ENCODE measurements at places on chromosomes 12 and 14.

DNA sequence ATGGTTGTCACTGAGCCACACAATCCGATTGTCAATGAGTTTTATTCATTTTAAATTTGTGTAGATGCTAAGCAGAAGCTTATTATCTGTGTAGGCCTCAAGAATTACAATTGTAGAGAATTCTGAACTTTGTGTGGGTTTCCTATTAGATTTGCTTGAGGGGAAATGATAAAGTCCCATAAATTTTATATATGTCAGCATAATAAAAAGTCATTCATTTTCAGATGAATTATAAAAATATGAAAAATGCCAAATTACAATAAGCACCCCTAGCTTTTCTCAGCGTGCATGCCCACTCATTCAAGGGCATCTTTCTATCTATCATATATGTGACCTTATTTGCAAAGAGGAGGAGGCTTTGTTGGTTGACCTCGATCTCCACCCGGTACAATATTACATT is 1041.1 kb upstream of the FOXG1 start:
- no peaks in the 10 kb centered on the region for H3K36me3 ChIP-seq
- no peaks in the 10 kb centered on the region for H3K27me3 ChIP-seq
- DNase-seq, result no peak

DNA sequence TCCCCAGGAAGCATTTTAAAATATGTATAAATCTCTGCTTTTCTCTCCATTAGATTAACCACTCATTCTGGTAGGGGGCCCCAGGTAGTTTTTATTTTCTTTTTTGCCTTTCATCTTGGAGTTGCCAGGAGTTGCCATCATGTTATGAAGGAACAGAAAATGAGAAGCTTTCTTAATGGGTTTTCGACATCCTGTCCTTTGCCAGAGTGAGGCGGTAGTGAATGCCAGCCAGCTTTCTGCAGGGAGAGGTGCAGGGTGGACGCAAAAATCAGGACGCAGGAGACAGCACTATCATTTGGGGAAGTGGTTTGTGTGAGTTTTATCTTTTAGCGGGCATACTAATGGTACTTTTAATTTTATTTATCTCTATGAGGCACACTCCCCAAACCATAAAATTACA is 1.7 kb downstream of the RASSF8 start:
- no peak overlapping the region for H3K27ac ChIP-seq
- DNase-seq, result no peak
- peak overlapping the region; percentile 37 for H3K4me3 ChIP-seq
- peaks cover 66% of the 10 kb centered on the region for H3K27me3 ChIP-seq
- peaks cover 13% of the 10 kb centered on the region for H3K4me1 ChIP-seq

GRCh38 chr12:29164477-29165393 is 15.7 kb downstream of the FAR2 start:
- peak overlapping the region; percentile 19 for H3K27ac ChIP-seq
- no peak overlapping the region for H3K4me3 ChIP-seq
- H3K27me3 ChIP-seq, result peaks cover 5% of the 10 kb centered on the region
- no peak for DNase-seq
- H3K36me3 ChIP-seq, result peaks cover 3% of the 10 kb centered on the region

GRCh38 chr12:80317899-80318298 is 126.1 kb upstream of the PTPRQ start:
- H3K4me3 ChIP-seq, result no peak overlapping the region
- H3K27me3 ChIP-seq, result no peaks in the 10 kb centered on the region
- no peak for DNase-seq
- H3K36me3 ChIP-seq, result no peaks in the 10 kb centered on the region

GRCh38 chr14:54766276-54767138 is 136.1 kb downstream of the GCH1 start:
- H3K27me3 ChIP-seq, result peaks cover 18% of the 10 kb centered on the region
- no peak overlapping the region for H3K4me3 ChIP-seq
- no peak for DNase-seq
- peaks cover 16% of the 10 kb centered on the region for H3K4me1 ChIP-seq
- no peaks in the 10 kb centered on the region for H3K36me3 ChIP-seq

DNA sequence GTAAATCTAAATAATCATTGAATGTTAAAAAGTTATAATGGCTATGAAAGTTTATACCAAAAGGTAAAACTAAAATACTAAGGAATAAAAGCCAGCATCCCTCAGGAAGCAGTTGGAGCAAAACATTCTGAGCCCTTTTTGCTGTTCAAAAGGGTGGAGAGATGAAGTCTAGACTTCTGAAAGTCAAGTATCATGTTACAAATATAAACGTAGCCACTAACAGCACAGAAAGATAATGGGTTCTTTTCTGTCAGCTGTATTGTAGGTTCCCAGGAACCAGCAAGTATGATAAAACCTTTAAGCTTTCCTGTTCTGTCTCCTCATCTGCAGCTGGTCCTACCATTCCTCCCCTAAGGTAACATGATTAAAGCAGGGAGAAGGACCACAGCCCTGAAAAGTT is 16.4 kb upstream of the PLD4 start:
- H3K27ac ChIP-seq, result no peak overlapping the region
- H3K4me3 ChIP-seq, result no peak overlapping the region
- no peak for DNase-seq
- H3K36me3 ChIP-seq, result no peaks in the 10 kb centered on the region

- no peak overlapping the region for H3K4me3 ChIP-seq
- DNase-seq, result no peak
- no peaks in the 10 kb centered on the region for H3K27me3 ChIP-seq
- no peaks in the 10 kb centered on the region for H3K36me3 ChIP-seq
- no peak overlapping the region for H3K27ac ChIP-seq
Observed at GRCh38 chr12:56787498-56787897, 24.4 kb downstream of the HSD17B6 start.

All from activated T-helper 1 cell treated with anti-CD3 and anti-CD28 coated beads, Interleukin-12 subunit alpha, Interleukin-12 subunit beta, Interleukin-2, Interleukin-4 antibody, amounts not matched to agents 30 ng/mL and 10 ng/mL and 1 ng/mL, durations not matched to agents 14 hours and 24 hours and 36 hours (primary cell).